ENCODE measurements at places on chromosomes 2 and 18.
A peak's percentile ranks its signal among the peaks of the same experiment; 100 is the strongest.

- peak; percentile 9 for DNase-seq
Observed at GRCh38 chr2:48415836-48416515, 114.0 kb upstream of the STON1 start.

- DNase-seq: no peak
Observed at GRCh38 chr2:46302005-46302695, 4.9 kb downstream of the EPAS1 start.

DNA sequence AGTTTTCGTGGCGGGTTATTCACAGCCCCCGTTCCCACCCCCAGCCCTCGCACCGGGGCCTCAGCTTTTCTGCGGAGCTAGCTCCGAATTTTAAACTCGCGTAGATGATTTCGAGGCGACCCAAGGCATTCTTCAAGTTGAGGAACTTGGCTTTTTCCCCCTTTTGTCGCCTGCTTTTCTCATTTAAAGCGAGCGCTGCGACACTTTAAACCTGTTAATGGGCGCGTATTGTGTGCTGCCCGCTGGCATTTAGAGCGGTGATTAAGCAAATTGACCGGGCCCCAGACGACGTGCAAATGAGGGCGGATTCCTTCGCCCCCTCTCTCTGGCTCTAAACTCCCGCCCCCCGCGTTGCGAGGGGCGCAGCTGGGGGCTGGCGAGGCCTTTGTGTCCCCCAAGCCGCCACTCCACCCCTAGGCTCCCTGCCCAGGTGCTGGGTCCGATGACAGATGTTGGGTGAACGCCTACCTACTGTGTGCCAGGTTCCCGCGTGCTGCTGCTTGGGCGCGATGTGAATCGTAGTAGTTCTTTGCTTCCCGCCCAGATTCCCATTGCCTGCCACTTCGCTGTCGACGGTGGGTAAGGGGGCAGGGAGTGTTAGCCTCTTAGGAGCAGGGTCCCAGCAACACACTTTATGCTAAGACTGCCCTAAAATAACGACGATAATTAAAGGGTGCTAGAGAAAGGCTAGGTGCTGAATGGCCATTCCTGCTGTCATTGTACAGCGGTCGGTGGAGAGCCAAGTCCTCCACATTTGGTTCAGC is 1.9 kb downstream of the TCF7L1 start:
- no peak for DNase-seq

- no peak for DNase-seq
Observed at GRCh38 chr2:65634304-65634703, 201.9 kb upstream of the SPRED2 start.

DNA sequence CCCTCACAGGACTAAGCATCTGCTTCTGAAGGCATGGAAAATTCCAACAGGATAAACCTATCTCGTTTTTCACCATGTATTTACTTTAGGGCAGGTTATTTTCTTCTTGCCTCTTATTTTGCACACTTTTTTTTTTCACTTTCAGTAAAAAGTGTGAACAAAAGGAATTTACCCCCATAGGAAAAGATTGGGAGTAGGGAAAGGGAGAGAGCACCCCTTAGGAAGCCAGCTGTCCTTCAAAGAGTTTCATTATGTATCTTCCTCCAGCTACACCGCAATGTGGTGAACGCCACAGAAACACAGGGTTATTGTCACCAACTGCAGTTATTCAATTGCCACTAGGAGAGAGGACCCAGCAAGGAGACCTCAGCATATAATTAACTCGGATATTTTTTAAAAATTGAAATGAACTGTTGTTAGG is 286.2 kb upstream of the VRK2 start:
- DNase-seq: no peak

All from central memory CD4-positive, alpha-beta T cell (primary cell).